Stimulated activated CD8-positive, alpha-beta memory T cell treated with anti-CD3 and anti-CD28 coated beads, Interleukin-2, amount 100 ng/mL, for 48 hours (primary cell): ENCODE measurements at places on chromosomes 4 and X.

DNA sequence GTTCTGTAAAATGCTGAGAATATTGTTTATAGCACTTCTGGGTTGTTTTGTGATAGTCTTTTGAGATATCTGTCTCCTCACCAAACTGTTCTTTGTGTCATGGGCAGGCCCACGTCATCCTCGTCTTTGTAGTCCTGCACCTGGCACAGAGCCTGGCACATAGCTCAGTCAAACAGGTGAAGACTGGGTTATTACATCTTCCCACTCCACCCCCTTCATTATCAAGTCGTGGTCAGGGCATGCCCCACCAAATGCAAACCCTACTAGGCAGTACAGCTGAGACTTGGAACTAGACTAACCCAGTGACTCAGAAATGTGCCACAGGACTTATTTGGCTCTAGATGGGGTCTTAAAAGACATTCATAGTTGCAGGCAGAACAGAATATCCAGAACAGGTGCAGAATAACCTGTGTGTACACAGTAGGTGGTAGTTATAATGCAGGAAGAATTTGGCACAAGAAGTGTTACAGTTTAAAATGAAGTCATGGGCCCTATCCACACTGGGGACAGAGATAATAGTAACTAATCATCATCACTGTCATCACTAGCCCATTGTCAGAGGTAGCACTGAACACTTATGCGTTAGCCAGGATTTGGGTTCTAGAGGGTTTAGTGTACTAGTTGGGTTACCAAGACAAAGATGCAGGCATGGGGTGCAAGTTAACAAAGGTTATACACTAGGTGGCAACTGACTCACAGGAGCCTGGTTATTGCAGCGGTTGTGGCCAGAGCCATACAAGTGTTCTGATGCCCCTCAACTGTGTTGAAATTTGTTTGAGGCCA is 74.9 kb downstream of the TBL1X start:
- DNase-seq, result no peak

DNA sequence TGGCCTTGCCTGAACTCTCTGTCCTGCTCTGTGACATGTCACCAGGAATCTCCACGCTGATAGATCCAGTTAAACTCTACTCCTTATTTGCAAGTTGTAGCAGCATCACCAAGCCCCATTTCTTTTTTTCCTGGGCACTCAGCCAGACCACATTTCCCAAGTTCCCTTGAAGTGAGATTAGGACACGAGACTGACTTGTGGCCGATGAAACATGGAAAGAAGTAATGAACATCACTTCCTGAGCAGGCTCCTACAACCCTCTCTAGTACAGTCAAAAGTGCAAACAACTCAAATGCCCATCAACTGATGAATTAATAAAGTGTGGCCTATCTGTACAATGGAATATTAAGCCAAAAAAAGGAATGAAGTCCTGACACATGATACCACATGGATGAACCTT is 74.6 kb downstream of the MAP3K15 start:
- DNase-seq, result no peak

- no peak for DNase-seq
Measured at GRCh38 chrX:118530219-118530911, 34.8 kb downstream of the DOCK11 start.

DNA sequence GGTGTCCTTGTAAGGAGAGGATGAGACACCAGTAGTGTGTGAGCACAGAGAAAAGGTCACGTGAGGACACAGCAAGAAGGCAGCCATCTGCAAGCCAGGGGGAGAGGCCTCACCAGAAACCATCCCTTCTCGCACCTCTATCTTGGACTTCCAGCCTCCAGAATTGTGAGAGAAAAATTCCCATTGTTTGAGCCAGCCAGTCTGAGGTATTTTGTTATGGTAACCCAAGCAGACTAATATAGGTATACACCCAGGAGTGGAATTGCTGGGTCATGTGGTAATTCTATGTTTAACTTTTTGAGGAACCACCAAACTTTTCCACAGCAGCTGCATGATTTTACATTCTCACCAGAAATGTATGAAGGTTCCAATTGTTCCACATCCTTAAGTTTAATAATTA is 25.6 kb downstream of the ZDHHC9 start:
- DNase-seq, result no peak

DNA sequence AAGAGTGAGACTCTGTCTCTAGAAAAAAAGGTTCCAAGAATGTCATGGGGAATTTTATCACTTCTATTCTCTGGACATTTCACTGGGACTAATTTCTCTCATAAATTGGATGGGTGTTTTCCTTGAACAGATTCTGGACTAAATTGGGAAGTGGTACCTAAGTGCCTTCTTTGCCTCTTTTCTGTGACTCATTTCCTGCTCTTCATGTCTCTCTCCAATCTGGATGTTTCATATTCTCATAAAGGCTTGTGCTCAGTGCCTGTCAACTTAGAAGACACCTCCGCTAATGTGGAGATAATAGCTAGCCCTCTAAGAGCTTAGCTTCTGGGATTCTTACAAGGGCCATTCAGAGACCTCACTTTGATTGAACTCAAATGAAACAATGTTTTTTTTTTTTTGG is 38.0 kb upstream of the IGFBP7 start:
- DNase-seq, result no peak

DNA sequence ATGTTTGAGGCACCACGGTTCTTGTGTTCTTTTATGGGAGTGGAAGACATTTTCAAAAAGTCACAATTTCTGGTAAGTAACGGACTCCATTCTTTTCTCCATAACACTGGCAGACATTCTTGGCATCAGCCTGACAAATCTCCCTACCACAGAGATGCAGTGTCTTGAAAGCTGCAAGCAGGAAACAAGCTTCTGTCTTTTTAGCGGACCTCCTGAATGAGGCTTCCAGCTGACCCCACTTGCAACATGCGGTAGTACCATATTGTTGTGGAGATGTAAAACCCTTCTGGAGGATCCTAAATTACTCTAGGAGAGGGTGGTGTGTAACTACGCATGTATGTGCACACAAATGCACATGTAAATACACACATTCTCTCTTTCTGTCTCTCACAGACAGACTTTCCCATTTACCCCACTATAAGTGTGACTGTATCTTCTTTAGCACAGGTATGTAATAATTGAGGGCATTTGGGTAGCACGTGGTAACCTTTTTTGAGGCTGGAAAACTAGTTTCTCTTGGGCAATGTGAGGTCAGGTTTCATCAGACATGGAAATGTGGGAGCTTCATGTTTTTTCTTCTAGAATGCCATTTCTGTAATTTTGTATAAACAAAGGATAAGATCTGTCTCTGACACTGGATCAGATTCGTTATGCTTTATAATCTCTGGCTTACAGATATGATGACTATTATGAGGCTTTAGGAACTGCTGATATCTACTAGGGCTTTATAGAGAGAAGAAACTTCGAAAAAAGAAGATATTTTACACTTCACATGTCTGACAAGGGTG is 130.1 kb downstream of the MGST2 start:
- no peak for DNase-seq

DNA sequence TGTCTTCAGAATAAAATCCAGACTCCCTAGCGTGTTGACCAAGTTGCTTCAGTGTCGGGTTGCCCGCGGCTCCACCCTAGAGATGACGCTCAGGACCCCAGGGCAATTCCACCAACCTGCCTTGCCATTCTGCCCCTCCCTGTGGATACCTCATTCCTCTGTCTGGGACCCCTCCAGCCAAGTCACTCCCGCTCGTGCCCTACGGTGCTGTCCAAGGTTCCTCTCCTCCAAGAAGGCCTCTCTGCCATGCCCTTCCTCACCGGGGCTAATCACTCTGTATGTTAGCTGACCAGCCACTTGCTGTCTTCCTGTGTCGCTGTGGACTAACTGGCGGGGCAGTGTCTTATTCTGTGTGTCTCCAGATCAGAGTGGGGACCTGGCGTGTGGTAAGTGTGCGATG is 46.6 kb downstream of the TENM3 start:
- no peak for DNase-seq

GRCh38 chr4:151233600-151233999 is 43.4 kb upstream of the PRSS48 start:
- DNase-seq, result no peak

DNA sequence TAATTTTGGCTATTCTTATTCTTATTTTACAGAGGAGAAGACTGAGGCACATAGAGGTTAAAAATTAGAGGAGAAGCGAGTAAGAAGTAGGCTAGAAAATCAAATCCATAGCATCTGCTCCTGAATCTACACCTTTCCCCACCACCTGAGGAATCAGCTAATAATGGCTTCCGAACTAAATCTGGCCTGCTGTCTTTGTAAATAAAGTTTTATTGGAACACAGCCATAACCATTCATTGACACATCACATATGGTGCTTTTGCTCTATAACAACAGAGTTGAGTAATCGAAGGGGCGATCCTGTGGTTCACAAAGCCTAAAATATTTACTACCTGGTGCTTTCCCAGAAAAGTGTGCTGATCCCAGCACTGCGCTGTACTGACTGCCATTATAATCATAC is 38.2 kb downstream of the F11 start:
- DNase-seq, result no peak

- no peak for DNase-seq
Measured at GRCh38 chr4:7703688-7704087, 236.0 kb downstream of the AFAP1 start.

DNA sequence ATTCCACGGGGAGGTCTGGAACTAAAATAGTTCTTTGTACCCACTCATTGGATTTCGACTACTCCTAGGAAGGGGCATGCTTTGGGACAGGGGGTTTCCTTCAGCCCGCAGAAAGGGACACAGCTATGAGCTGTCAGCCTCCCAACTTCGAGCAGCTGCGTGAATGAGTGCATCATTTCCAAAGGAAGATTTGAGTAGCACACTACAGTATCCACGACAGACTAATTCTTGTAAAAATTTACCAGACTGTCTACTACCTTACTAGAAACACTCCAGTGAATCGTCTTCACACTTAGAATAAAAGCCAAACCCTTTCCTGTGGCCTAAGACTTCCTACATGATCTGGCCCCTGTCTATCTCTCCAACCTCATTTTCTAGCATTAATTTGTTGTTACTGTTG is 101.9 kb downstream of the MAOA start:
- no peak for DNase-seq

- no peak for DNase-seq
Measured at GRCh38 chr4:133624744-133625143, 475.6 kb downstream of the PCDH10 start.

DNA sequence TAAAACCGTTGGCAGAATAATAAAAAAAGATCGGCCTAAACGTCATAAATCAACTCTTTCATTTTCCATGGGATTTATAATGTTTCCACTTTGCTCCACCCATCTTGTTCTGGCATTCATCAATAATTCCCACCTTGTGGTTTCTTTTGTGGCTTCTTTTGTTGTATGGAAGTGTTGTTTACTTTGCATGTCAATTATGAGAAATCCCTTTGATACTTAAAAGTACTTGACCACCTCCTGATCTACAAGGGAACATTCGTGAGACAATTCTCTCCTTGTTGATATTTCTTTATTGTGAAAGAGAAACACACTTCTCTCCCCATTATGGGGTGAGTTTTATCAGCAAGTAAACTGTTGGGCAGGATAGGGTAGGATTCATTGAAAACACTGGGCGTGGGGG is 2.8 kb downstream of the AMELX start:
- no peak for DNase-seq

DNA sequence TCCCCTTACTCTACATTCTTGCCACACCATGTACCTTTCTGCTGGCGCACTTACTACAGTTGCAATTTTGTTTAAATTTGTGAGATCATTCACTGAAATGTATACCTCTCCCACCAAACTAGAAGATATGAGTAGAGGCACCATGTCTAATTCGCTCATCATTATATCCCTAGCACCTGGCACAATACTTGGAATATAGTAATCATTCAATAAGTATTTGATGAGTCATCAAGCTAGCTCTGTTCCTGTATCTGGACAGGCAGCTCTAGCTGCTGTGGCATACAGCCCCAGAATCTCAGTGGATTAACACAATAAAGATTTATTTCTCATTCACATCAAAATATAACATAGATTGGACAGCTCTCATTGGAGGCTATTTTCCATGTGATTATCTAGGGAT is 245.9 kb downstream of the IDS start:
- no peak for DNase-seq
